ENCODE measurements at places on chromosomes 2 and 18. TPM values are rescaled to one million over a fixed set of nuclear protein-coding genes. Genes with fewer than 3 reads are reported as not detected.

Gene CXXC1
- 34.1 TPM for total RNA-seq

Gene POU3F3
- 0.53 TPM for total RNA-seq

Gene KIAA2012
- not detected for total RNA-seq

Gene FAP
- 2.9 TPM for total RNA-seq

Gene GALNT14
- total RNA-seq: not detected
